Body of pancreas (tissue), 4 donors: ENCODE measurements at places on chromosomes 2 and 18. TPM values are rescaled to one million over a fixed set of nuclear protein-coding genes. Genes with fewer than 3 reads are reported as not detected.
A peak's percentile ranks its signal among the peaks of the same experiment; 100 is the strongest.

- H3K36me3 ChIP-seq: no peaks in the 10 kb centered on the region
- DNase-seq: no peak
- no peaks in the 10 kb centered on the region for H3K27me3 ChIP-seq
Measured at GRCh38 chr2:168424971-168425370, 31.1 kb upstream of the CERS6 start.

DNA sequence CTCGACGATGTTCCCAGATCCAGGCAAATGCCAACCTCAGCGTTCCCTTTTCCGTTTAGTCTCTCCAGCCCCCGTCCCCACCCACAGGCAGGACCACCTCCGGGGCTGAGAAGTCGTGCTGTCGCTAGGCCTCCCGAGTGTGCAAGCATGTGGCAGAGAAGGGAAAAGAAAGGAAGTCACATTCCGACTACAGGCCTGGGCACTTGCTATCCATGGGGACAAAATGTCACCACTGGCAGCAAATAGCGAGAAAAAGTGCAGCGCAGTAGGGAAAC is 420 bp downstream of the PIGN start:
- no peaks in the 10 kb centered on the region for H3K36me3 ChIP-seq
- no peak for DNase-seq
- peak overlapping the region; percentile 100 for H3K4me3 ChIP-seq

DNA sequence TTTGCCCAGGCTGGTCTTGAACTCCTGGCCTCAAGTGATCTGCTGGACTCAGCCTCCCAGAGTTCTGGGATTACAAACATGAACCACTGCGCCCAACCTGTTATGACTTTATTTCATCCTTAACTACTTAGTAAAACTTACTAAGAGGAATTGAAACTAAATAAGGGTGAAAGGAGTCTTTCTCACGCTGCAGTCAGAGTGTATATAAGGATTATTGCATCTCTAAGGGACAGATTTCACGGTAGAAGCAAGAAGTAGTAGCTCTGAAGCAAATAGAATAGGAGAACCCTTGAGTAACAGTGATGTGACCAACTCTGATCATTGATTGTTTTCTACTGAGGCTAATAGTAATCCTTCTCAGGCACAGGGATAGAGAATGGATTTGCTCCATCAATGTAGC is 960.1 kb downstream of the CPS1 start:
- H3K27ac ChIP-seq: no peak overlapping the region
- no peaks in the 10 kb centered on the region for H3K4me1 ChIP-seq
- no peaks in the 10 kb centered on the region for H3K36me3 ChIP-seq
- H3K4me3 ChIP-seq: no peak overlapping the region
- H3K27me3 ChIP-seq: no peaks in the 10 kb centered on the region

GRCh38 chr2:167200019-167200418 is 311.7 kb downstream of the XIRP2 start:
- DNase-seq: no peak
- peaks cover 14% of the 10 kb centered on the region for H3K4me1 ChIP-seq
- no peaks in the 10 kb centered on the region for H3K36me3 ChIP-seq
- H3K4me3 ChIP-seq: no peak overlapping the region

DNA sequence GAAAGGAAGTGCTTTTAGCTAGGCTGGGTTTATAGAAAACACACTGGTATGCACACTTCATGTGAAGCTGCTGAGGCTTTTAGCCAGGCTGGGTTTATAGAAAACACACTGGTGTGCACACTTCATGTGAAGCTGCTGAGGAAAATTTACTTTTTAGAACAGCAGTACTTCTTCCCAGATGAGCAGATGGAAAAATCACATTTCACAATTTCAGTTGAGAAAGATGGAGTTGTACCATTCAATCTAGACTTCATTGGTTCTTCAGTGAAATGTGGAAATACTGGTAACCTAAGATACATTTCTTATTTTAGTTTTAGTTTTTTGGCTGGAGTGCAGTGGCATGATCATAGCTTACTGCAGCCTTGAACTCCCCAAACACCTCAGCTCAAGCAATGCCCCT is 11.1 kb downstream of the SNTG2 start:
- no peaks in the 10 kb centered on the region for H3K27me3 ChIP-seq
- H3K4me3 ChIP-seq: no peak overlapping the region
- no peak overlapping the region for H3K27ac ChIP-seq
- no peaks in the 10 kb centered on the region for H3K4me1 ChIP-seq

DNA sequence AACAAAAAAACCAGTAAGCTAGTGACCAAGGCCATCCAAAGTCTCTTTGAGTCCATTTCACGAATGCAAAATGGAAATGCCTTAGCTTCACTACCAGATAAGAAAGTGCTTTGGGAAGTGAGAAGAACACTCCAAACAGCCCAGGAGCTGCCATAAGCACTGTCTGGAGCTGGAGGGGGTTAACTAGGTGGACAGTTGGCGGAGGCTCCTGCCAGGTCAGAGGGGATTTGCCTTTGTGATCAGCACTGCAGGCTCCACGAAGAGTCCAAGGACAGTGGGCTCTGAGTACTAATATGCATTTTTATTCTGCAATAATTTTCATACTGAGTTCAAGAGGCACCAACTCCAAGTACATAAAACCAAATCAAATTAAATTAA is 233.3 kb upstream of the SMAD2 start:
- no peak overlapping the region for H3K4me3 ChIP-seq
- no peak overlapping the region for H3K27ac ChIP-seq
- peaks cover 56% of the 10 kb centered on the region for H3K4me1 ChIP-seq
- H3K27me3 ChIP-seq: no peaks in the 10 kb centered on the region

DNA sequence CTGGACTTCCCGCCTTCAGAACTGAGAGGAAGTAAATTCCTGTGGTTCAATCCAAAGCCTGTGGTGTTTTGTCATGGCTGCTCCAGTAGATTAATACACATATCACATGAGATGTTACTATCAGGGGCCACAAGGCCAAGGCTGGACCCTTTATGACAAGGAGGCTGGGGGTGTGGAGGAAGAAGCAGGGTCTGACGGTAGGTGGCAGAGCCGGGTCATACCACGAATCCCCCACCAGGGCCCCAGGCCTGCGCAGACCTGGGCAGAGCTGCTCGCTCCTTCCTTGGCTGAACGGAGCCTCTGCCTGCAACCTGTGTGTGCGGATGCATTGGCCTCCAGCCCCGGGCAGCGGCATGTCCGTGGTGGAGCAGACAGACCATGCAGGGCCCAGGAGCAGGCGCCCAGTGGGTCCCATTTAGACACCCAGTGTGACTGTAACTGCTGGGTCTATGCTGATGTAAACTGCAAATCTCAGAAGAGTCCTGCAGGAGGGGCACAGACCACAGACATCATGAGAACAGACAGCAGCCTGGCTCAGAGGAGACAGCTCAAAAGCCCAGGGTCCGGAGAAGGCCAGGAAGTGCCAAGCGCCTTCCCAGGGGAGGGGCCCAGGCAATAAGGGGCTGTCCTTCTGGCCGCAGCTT is 155.2 kb downstream of the PXDN start:
- no peaks in the 10 kb centered on the region for H3K27me3 ChIP-seq
- H3K4me3 ChIP-seq: no peak overlapping the region
- no peak for DNase-seq
- H3K27ac ChIP-seq: no peak overlapping the region
- peaks cover 13% of the 10 kb centered on the region for H3K4me1 ChIP-seq
- H3K36me3 ChIP-seq: no peaks in the 10 kb centered on the region

IL36G gene
- not detected for total RNA-seq

KCNS3 gene
- total RNA-seq: 8.2 TPM

GRCh38 chr2:239880396-239880795 is 144.7 kb downstream of the NDUFA10 start:
- no peaks in the 10 kb centered on the region for H3K27me3 ChIP-seq
- DNase-seq: no peak
- no peaks in the 10 kb centered on the region for H3K36me3 ChIP-seq
- H3K4me1 ChIP-seq: no peaks in the 10 kb centered on the region
